Hematopoietic multipotent progenitor cell (in vitro differentiated cells): ENCODE measurements at places on chromosomes 2 and 18.

DNA sequence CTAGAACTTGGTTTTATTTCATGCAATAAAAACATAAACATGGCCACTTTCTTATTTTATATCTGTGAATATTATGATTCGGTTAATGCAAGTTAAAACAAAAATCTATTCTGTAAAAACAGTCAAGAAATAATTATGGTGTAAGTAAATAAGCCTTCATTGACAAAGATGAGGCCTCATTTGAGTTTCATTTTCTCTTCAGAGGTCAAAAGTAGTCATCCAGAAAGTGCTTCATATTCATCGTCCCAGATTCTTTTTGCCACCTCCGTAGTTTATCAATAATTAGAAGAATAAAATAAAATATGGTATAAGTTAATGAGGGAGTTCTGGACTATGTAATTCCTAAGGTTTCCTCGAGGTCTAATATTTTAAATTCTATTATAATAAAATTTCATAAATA is 19.4 kb upstream of the HNRNPA3 start:
- no peak for DNase-seq

DNA sequence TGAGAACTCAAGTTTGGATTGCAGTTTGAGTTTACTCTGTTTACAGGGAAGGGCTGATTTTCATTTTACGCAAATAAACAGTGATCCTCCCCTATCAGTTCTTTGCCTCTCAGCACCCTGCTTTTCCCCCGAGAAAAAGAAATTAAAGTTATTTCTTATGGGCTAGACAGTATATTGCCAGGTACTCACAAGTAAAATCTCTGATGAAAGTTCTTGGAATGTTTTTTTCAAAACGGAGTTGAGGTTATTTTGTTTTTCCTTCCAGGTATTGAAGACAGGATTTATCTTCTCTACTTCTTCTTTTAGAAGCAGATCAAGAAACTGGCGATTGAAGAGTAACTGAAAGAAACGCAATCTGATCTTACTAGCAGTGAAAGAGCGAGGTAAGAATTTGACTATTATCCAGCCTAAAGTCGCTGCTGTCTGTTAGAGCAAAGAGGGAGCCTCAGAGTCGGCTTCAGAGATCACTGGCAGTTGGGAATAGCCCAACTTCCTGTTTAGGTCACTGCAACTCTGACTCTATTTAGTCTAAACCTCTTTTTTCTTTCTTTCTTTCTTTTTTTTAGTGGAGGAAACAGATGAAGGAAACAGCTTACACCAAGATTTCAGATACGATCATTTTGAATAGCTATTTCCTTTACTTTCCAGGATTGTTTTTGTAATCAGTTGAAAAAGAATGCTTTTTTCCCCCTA is at the start of gene TFPI:
TSS of gene TFPI (minus strand) at position 425 of the 693 bp plus-strand sequence. CDS start 50,667 bp downstream, outside the sequence.
- peak; percentile 82 for DNase-seq

DNA sequence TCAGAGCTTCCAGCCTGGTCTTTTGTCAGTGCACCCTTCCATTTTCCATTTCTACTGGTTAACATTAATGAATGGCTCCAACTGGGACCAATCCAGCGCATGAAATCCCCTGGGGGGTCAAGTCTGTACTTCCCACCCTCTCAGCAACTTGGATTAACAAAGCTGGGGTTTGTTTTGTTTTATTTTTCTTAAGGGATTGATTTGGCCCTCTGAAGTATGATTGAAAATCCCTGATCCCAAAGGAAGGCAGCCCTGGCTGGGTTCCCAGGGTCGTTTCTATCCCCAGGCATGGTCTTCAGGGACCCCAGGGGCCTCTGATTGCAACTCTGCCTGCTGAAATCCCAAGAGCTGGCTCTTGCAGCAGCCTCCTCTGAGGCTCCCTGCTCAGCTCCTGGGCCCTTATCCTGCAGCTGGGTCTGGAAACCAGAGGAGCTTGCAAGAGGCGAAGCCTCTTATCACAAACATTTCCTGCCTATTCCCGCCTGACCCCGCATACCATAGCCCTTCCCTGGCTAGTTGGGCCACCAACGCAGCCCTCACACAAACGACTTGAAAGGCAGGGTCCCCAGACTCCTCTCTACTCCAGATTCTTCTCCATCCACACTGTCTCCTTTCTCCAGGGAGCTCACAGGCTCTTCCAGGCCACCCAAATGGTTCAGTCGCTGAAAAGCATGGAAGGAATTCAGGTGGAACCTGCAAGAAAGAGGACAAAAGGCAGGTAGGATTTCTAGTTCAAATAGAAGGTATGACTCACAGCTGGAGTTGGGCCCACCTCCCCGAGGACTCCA is 109.7 kb upstream of the PKDCC start:
- DNase-seq = no peak

DNA sequence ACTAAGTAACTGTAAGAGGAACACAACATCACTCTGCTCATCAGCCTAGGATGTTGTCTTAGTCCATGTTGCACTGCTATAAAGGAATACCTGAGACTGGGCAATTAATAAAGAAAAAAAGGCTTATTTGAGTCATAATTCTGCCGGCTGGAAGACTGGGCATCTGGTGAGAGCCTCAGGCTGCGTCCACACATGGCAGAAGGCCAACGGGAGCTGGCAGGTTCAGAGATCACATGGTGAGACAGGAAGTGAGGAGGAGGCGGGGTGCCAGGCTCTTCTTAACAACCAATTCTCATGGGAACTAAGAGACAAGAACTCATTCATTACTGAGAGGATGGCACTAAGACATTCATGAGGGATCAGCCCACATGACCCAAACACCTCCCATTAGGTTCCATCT is 46.8 kb downstream of the EPG5 start:
- peak; percentile 10 for DNase-seq

DNA sequence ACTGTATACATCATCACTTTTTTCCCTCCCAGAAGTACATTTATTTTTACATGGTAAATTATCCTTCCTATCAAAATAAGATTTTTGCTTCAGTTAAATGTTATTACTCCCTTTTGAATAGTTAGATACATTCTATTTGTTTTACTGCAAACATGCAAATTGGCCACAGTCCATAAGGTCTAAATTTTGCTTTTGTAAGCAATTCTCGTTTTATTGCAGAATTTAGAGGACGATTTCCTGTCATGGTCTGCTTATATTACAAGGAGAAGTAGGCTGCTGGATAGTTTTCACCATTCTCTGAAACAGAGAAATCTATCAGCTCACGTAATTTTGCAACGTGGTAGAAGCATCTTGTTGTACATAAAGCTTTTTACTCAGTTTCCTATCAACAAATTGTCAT is 1632.5 kb downstream of the LRP1B start:
- no peak for DNase-seq

- no peak for DNase-seq
Observed at GRCh38 chr2:192307530-192307929, 112.8 kb upstream of the TMEFF2 start.

- DNase-seq = no peak
Observed at GRCh38 chr2:208042041-208042440, 16.7 kb upstream of the PLEKHM3 start.

- DNase-seq = no peak
Observed at GRCh38 chr18:845152-845819, 33.2 kb upstream of the YES1 start.

- no peak for DNase-seq
Observed at GRCh38 chr2:38499548-38500282, 103.0 kb downstream of the HNRNPLL start.

DNA sequence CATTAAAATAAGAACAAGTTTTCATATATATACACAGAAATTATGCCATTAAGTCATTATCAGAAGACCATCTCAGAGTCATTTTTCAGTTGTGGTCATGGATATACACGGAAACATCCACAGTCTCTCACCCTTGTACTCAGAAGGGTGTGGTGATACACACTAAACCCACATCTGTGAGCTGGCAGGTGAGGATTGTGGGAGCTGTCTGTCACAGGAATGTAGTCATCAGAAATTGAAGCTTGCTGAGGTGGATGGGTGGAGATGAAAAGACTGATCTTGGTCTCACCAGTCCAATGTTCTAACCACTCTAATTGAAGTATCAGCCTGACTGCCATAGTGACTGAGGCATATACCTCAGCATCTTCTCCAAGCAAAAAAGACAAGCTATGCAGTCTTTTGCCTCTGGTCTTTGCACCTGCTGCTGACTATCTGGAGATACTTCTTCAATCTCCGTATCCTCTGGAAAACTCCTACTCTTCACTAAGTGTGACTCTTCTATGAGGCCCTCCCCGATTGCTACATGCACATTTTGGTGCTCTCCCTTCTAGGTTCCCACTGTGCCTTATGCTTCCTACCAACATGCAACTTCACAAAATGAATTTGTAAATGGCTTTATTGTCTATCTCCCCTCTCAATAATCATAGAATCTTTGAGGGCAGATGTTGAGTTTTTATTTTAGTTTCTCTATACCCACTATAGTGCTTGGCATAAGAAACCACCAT is 232.8 kb downstream of the DYM start:
- DNase-seq = no peak

DNA sequence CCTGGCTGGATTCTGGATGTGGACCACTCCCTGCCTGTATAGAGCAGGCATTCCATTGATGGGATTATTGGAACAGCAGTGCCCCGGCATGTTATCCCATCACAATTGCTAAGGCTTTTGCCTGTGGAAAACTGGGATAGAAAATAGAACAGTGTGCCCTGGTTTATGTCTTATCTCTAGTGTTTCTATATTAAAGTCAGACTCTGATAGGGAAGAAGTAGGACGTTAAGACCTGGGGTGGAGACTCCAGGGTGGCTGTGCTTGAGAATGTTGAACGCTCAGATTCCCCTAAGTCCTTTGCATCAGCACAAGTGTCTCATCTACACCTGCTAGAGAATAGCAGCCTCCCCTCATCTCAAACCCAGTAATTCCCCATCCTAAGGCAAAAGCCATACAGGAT is 10.8 kb upstream of the NETO1 start:
- no peak for DNase-seq

GRCh38 chr2:10274983-10275802 is 27.5 kb upstream of the HPCAL1 start:
- no peak for DNase-seq

- no peak for DNase-seq
Observed at GRCh38 chr2:56271275-56271674, 87.5 kb downstream of the CCDC85A start.

GRCh38 chr2:44192646-44193045 is 24.0 kb downstream of the PPM1B start:
- no peak for DNase-seq

DNA sequence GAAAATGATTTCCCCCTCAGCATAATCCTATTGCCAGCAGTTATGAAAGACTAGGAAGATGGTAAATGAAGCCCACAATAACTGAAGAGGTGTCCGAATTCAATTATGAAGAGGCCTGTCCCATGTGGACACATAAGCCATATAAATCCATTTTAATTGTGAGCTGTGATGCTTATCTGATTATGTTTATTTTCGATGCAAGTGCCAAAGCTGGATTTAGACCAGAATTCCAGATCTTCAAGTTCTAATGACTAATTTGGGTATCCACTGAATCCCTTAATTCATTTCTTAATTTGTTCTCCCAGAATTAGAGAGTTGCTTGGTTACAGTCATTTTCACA is 24.5 kb downstream of the SPATS2L start:
- no peak for DNase-seq

GRCh38 chr2:74540291-74540690 is 10.6 kb downstream of the HTRA2 start:
- no peak for DNase-seq

DNA sequence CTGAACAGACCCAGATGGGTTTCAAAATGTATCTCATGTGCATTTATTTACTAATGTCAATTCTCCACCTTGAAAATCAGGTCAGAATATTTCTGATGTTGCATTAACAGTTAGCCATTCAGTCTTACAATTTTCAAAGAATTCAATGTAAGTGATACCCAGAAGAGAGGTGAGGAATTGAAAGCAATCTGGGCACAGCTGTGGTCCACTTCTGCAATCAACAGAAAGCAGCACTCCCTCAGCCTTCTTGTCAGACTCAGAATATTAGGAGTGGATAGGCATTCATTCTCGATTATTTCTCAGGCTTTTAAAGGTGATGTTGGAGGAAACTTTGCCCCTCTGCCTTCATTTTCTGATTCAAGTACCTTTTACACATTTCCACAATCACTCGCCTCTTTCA is 15.7 kb downstream of the CCL20 start:
- DNase-seq = no peak

DNA sequence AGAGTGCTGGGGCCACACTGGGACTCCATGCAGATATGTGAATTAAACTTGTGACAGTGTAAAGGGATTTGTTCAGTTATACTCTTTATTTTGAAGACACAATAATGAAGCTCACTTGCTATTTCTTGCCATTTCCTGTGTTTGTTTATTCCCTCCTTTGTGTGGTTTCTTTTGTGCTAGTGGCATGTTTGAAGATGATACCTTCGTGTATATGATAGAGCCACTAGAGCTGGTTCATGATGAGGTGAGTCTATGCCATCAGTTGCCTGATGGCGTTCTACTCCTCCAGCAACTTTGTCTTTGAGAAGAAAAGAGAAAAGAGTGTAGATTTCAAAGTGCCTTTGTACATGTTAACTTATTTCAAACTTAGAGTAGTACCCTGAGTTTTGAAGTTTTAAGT is 99.2 kb upstream of the FAM237A start:
- no peak for DNase-seq

DNA sequence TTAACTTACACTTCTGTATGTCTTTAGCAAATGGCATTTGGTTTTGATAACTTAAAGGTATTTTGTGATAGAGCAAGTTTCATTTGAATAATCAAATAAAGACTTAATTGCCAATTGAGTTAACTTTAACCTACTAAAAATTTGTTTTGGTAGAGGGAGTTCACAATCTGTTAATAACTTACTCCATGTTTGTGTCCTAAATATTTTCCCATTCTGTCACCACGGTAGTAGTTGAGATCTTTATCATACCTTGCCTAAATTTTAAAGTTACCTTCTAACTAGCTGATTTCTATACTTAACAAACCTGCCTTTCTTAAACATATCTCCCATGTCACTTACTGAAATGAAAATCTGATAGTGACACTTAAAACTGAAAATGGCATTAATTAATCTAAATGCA is 127.1 kb downstream of the TMEFF2 start:
- DNase-seq = no peak

- no peak for DNase-seq
Observed at GRCh38 chr18:55034742-55035141, 75.5 kb upstream of the CCDC68 start.

GRCh38 chr2:897091-897490 is 53.6 kb upstream of the SNTG2 start:
- DNase-seq = no peak

- no peak for DNase-seq
Observed at GRCh38 chr2:118834901-118835745, 12.3 kb downstream of the EN1 start.

- DNase-seq = no peak
Observed at GRCh38 chr18:5049124-5049523, 147.9 kb downstream of the AKAIN1 start.

GRCh38 chr2:143000599-143000998 is 123.1 kb downstream of the KYNU start:
- DNase-seq = no peak

- DNase-seq = no peak
Observed at GRCh38 chr2:47014564-47015051, 99.0 kb upstream of the MCFD2 start.

DNA sequence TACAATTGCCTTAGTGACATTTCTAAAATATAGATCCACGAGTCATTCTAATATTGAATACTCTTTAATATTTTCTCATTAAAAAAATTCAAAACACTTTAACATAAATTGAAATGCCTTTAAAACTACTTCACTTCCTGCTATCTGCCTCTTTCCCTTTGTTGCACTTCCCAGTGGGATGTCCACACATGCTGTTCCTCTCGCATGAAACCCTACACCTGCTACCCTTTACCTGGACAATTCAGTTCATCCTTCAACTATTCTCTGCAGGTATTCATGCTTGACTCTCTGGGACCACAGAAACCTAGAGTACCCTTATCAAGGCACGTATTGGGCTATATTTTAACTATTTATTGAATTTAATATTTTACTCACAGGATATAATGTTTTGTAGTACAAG is 373.3 kb upstream of the GALNT5 start:
- DNase-seq = no peak
